ENCODE measurements at places on chromosomes 2 and 18. TPM values are rescaled to one million over a fixed set of nuclear protein-coding genes. Genes with fewer than 3 reads are reported as not detected.

Gene C2orf80
- not detected for total RNA-seq

Gene RBKS
- total RNA-seq = 0.59 TPM

Gene PLGLB1
- total RNA-seq = 0.40 TPM

Gene SULT1C2
- 0.23 TPM for total RNA-seq

Gene IKZF2
- 5.2 TPM for total RNA-seq

Gene ASAP2
- 63.4 TPM for total RNA-seq

Gene MYO5B
- 0.07 TPM for total RNA-seq

Gene TMEM87B
- 29.4 TPM for total RNA-seq

Gene COA5
- 18.5 TPM for total RNA-seq

Gene RESP18
- total RNA-seq = not detected

Gene SERPINB4
- not detected for total RNA-seq

Gene EMX1
- not detected for total RNA-seq

Gene MOGAT1
- not detected for total RNA-seq

Gene IL36A
- total RNA-seq = not detected

Gene ITPRIPL1
- total RNA-seq = 1.3 TPM

Gene SERPINB10
- total RNA-seq = not detected

Gene ANKRD29
- total RNA-seq = 2.0 TPM

Gene ALPP
- not detected for total RNA-seq

Gene PCARE
- not detected for total RNA-seq

Gene TBR1
- not detected for total RNA-seq

Gene ASB18
- total RNA-seq = not detected

Gene TNS1
- total RNA-seq = 297 TPM

Gene REG3G
- total RNA-seq = not detected

Gene DCC
- not detected for total RNA-seq

Gene NAT8
- not detected for total RNA-seq

Gene ASB3
- 21.5 TPM for total RNA-seq

Gene MATN3
- total RNA-seq = 3.4 TPM

Gene CRYGC
- total RNA-seq = not detected

Gene SERPINB13
- not detected for total RNA-seq

Gene PHLPP1
- 5.8 TPM for total RNA-seq

Gene SCN7A
- total RNA-seq = not detected

Gene PRSS56
- total RNA-seq = not detected

Gene DSEL
- 53.5 TPM for total RNA-seq

Gene ONECUT2
- total RNA-seq = not detected

Gene SLC40A1
- 53.8 TPM for total RNA-seq

Gene BMP10
- not detected for total RNA-seq

Gene SLC9A2
- not detected for total RNA-seq

Gene ANKRD62
- total RNA-seq = not detected

Gene IL1F10
- total RNA-seq = not detected

Gene RSAD2
- 0.33 TPM for total RNA-seq

Gene OTOS
- total RNA-seq = not detected

Gene PTPRN
- total RNA-seq = 23.5 TPM

Gene ST6GAL2
- 0.07 TPM for total RNA-seq

Gene ST8SIA3
- total RNA-seq = not detected

Gene CFC1
- total RNA-seq = not detected

Gene UGT1A5
- total RNA-seq = not detected

Gene HOXD12
- total RNA-seq = not detected

Gene SPATS2L
- 44.5 TPM for total RNA-seq

Gene MREG
- 2.8 TPM for total RNA-seq

Gene SH3BP4
- 35.6 TPM for total RNA-seq

Gene MYO7B
- 0.13 TPM for total RNA-seq

Gene IL37
- not detected for total RNA-seq

Gene TTN
- total RNA-seq = 3.3 TPM

Gene SULT1C4
- total RNA-seq = 0.17 TPM

Gene GPR35
- 2.0 TPM for total RNA-seq

Gene GALR1
- total RNA-seq = not detected

Gene TMEM178A
- total RNA-seq = 0.86 TPM

Measured in smooth muscle cell of the pulmonary artery (primary cell).